ENCODE measurements at places on chromosomes 3 and 15. TPM values are rescaled to one million over a fixed set of nuclear protein-coding genes. Genes with fewer than 3 reads are reported as not detected.

GRCh38 chr3:151410891-151411559, 26.5 kb upstream of the P2RY12 start:
- peak; percentile 63 for DNase-seq

DNA sequence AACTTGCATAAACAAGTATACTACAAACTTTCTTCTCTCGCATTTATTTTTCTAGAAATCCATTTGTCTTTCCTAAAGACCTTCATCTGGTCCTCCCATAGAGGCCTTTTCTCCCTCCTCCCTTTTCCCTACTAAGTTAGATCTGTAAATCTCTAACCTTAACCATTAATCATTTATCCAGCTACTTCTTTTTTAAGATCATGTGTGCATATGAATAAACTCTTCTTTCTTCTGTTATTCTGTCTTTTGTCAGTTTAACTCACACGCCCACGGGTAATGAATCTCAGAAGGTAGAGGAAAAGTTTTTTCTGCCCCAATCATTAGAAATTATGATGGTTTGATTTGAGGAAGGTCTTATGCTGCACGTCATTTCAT, 48.7 kb upstream of the FHIT start:
- no peak for DNase-seq

The TEX55 gene
- not detected for polyA plus RNA-seq

DNA sequence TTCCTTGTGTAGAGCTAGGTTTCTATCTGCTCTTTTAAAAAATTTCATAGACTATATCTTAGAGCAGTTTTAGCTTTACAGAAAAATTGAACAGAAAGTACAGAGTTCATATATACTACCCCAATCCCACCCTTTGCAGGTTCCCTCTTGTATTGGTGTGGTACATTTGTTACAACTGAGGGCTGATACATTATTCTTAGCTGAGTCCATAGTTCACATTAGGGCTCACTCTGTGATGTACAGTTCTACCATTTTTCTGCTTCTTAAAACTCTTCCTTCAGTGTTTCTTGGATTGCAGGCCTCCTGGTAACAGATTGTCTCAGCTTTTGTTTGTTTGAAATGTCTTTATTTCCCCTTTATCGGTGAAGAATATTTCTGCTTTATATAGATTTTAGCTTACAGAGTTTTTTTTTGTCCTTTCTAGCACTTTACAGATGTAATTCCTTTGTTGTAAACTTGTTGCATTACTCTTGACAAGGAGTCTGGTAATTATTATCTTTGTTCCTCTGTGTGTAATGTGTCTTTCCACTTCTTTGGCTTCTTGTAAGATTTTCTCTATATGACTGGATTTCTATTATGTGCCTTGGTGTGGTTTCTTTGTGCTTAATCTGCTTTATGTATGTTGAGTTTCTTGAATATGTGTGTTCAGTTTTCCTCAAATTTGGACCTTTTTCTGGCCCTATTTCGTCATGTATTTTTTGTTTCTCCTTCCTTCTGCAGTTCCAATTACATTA, 25.3 kb downstream of the MEF2A start:
- DNase-seq = no peak

The BTD gene
- polyA plus RNA-seq = 19.7 TPM

- no peak for DNase-seq
Observed at GRCh38 chr3:169792359-169792758, 19.2 kb downstream of the MYNN start.

GRCh38 chr15:72554471-72555425, 80.6 kb downstream of the ARIH1 start:
- peak; percentile 35 for DNase-seq

The SNTN gene
- polyA plus RNA-seq = not detected

DNA sequence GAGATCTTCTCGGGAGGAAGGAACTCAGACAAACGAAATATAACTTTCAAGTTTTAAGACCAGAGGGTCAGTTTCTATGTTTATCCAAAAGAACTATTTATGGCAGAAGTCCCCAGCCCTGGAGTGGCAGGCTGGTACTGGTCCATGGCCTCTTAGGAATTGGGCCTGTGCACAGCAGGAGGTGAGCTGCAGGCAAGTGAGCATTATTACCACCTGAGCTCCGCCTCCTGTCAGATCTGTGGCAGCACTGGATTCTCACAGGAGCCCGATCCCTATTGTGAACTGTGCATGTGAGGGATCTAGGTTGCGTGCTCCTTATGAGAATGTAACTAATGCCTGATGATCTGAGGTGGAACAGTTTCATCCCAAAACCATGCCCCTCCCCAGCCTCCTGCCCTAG, 14.3 kb upstream of the HPS3 start:
- DNase-seq = no peak

- no peak for DNase-seq
Observed at GRCh38 chr3:151499168-151499567, 38.3 kb upstream of the IGSF10 start.

The P2RY14 gene
- not detected for polyA plus RNA-seq

DNA sequence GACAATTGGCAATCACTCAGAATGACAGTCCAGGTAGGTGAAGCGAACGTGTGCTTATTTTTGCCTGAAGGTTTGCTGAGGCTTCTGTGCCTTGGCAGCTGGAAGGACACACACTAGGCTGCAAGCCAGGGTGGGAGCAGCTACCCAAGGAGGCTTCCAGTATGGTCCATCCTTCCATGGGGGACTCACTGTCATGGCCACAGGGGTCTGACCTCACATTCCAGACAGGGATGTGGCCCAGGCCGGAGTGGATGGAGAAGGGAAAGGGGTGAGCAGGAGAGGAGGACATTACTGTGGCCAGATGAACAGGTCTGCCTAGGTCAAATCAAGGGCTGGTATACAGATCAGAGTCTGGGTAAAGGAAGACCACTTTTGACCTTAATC, 247.7 kb downstream of the ADAMTS17 start:
- no peak for DNase-seq

DNA sequence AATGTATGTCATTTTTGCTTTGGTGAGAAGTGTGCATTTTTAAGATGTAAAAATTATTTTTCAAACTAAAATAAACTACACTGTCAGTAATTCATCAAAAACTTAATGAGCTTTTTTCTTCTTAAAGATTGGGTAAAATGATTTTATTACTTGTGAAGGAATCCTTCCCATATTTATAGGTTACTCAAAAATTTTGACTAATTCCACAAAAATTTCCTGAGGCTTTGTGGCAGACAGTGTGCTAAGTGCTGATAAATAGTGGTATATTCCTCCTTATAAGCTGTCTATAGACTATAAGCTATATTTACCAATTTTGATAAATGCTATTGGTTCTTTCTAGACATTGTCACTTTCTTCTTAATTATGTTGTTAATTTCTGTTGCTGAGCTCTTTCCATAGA, 284.5 kb upstream of the SEMA6D start:
- DNase-seq = peak; percentile 9

The PLA2G4E gene
- polyA plus RNA-seq = not detected

DNA sequence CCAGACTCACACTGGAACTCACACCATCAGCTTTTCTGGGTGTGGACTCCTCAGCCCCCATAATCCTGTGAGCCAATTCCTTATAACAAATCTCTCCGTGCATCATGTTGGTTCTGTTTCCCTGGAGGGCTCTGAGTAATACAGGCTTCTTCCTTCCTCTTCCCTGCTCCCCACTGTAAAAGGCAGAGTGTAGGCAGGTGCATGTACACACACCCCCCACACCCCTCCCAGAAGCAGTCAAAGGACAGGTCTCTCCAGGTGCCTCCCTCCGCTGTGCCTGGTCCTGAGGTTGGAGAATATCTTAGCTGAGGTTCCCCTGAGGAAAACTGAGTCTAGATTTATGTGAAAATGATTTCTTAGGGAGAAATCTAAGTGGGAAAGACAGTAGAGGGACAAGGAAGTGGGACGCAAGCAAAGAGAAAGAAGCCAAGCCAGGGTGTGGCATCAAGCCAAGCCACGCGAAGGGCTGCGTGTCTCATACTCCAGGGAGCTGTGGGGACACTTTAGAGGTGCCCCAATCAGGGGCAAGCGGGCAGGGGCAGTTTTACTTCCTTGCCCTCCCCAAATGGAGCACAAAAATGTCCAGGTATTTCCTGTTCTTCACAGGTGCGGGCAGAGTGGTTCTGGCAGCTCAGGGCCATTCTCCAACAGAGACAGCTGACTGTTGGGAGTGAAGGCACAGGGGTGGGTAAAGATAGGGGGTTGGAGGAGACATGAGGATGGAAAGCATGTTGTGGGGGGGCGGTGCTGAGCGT, 86.6 kb downstream of the HMG20A start:
- peak; percentile 32 for DNase-seq

The GABRR3 gene
- polyA plus RNA-seq = not detected

- no peak for DNase-seq
Observed at GRCh38 chr3:165749821-165750220, 87.4 kb downstream of the BCHE start.

DNA sequence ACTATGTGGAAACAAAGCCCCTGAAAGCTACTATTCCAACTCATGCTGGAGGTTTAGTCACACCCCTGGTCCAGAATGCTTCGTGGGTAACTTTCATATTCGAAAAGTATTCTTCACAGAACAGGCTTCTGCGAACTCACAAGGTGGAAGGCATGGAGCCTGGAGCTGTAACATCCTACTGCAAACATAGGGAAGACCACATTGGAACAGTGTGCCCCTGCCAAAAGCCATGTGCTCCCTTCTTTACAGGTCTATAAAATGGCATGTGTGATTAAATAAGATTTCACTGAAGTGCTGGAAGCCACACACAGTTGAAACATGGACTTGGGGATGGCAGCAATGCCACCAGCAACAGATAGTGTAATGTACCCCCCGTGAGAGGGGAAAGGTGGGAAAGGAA, 105.9 kb downstream of the GREM1 start:
- DNase-seq = no peak

DNA sequence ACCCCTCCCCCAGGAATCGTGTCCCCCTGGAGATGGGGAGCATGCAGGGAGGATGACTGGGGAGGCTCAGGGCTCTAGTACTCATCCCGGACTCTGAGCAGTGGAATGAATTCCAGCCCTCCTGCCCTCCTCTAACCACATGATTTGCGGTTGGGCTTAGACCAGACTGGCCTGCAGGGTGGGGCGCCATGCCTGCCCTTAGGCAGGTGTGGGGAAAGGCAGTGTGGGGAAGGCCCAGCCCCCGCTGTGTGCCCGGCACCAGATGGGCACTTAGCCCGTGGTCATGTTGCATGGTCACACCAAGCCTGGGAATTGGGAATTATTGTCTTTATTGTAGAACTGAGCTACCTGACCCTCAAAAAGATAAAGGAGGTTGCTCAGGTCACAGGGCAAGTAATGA, 283.8 kb downstream of the TLE3 start:
- DNase-seq = no peak

The OIP5 gene
- 8.6 TPM for polyA plus RNA-seq

DNA sequence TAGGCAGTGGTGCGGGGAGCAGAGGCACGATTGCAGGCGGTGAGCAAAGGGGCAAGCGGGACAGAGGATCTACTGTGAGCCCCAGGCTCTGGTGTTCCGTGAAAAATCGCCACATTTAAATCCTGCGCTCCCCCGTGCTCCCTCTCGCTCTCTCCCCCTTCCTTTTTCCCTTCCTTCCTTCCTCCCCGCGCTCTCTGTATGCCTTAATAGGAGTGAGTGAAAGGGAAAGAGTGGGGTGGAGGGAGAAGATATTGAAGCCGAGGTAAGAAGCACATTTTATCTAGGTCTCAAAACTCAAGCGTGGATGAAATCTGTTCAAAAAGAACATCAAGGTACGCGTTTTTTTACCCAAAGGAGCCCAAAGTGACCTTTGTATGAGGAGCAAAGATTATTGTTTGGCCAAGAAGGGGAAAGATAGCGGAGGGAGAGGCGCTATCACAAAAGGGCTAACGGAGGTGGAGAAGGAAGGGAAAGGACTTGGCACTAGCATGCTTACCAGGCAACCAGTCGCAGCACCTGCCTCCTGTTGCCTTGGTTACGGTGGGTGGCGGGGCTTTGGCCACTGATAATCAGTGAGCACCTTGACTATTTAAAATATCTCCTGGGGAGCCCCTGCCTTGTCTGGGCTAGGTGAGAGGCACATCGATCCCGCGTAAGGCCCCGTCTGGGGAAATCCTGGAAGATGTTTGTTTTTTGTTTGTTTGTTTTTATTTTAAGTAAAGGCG, 14.9 kb upstream of the AEN start:
- no peak for DNase-seq

DNA sequence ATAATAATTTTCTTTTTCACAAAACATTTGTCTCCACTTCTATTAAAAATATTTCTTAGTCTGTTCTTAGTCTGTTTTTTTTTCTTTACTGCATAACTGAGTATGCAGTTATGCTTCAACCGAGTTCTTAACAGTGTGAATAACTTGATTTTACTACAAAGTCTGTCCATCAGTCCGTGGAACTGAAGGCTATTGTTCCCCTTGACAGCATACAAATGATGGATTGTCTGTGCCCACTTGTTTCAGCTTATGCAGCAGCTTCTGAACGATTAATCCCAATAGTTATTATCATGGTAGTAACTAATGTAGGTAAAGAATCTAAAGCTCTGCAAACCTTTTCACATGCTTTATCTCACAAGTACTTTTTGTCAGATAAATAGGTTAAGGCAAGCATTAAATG, 150.7 kb downstream of the SSR3 start:
- no peak for DNase-seq

DNA sequence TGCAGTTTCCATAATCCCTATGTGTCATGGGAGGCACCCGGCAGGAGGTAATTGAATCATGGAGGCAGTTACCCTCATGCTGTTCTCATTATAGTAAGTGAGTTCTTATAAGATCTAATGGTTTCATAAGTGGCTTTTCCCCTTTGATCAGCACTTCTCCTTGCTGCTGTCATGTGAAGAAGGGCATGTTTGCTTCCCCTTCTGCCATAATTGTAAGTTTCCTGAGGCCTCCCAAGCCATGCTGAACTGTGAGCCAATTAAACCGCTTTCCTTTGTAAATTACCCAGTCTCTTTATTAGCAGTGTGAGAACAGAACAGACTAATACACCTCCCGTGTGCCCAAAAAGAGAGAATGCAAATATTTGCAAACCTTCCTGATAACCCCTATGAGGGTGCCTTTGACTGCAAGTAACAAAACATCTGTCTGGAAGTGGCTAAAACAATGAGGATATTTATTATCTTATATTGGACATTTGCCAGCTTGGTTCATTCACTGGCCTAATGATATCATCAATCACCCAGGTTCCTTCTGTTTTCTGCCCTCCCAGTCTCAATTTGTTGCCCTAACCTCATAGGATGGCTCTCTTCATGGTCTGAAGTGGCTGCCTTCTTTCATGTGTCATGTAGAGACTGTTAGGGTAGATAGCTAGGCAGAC, 68.7 kb downstream of the BHLHE40 start:
- no peak for DNase-seq

GRCh38 chr3:121493431-121493830, 52.4 kb downstream of the POLQ start:
- DNase-seq = peak; percentile 12

- DNase-seq = no peak
Observed at GRCh38 chr15:83112233-83112955, 4.9 kb downstream of the TM6SF1 start.

DNA sequence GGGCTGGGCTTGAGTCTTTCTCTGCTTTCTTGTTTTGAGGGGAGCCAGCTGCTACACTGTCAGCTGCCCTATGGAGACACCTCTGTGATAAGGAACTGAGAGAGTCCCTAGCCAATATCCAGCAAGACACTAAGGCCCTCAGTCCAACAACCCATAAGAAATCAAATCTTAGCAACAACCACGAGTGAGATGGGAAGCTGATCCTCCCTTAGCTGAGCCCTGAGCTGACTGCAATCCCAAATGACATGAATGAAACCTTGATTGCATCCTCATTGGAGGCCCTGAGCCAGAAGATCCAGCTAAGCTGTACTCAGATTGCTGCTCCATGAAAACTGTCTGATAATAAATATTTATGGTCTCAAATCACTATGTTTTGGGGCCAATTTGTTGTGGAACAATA, 302.1 kb upstream of the MME start:
- DNase-seq = no peak

The KCNH8 gene
- polyA plus RNA-seq = not detected

GRCh38 chr3:129553719-129554118, 10.7 kb downstream of the H1-8 start:
- no peak for DNase-seq

The CPN2 gene
- not detected for polyA plus RNA-seq

All from GM23248 (cell line).